ENCODE measurements at places on chromosomes 7 and 10.

DNA sequence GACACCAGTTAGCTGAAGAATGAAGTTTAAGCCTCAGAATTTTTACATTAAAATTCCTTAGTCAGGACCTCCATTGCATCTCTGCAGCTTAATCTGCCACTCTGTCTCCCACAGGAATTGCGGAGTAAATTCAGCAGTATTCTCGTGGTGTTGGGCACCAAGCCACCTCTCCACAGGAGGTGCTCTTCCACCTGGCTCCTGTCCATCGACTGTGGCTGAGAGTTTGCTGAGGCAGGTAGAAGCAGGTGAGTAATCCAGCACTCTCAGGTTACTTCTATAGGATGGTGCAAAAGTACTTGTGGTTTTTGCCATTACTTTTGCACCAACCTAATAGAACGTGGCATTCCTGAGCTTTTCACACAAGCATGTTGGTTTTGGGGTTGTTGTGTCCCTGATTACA, 134.1 kb downstream of the GFRA1 start:
- H3K27me3 ChIP-seq, result no peaks in the 10 kb centered on the region
- no peaks in the 10 kb centered on the region for H3K4me1 ChIP-seq
- no peak overlapping the region for H3K27ac ChIP-seq
- DNase-seq, result no peak

- H3K36me3 ChIP-seq, result no peaks in the 10 kb centered on the region
- H3K4me1 ChIP-seq, result peaks cover 21% of the 10 kb centered on the region
- no peak overlapping the region for H3K4me3 ChIP-seq
- no peak overlapping the region for H3K27ac ChIP-seq
- DNase-seq, result no peak
- no peaks in the 10 kb centered on the region for H3K27me3 ChIP-seq
These were observed 211.7 kb upstream of the GNAI1 start for GRCh38 chr7:79922894-79923293.

DNA sequence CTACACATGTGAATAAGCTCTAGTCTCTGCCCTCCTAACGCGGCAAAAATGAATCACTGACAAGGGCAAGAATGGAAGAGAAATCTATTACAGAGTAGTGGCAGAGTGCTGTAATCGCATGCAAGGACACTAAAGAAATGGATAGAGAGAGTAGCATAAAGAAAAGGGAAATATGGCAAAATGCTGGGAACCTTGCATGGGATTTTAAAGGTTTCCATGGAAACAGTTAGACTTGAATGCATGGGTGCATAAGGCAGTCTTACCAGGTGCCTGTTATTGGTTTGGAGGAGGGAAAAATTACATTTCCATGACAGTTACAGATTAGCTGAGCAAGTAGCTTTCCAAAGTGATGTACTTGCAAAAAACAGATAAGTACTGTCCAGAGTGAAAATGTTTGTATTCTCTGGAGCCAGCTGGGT, 233.4 kb downstream of the PTN start:
- H3K36me3 ChIP-seq, result no peaks in the 10 kb centered on the region
- H3K27ac ChIP-seq, result no peak overlapping the region
- H3K27me3 ChIP-seq, result no peaks in the 10 kb centered on the region
- no peaks in the 10 kb centered on the region for H3K4me1 ChIP-seq
- DNase-seq, result peak; percentile 24

DNA sequence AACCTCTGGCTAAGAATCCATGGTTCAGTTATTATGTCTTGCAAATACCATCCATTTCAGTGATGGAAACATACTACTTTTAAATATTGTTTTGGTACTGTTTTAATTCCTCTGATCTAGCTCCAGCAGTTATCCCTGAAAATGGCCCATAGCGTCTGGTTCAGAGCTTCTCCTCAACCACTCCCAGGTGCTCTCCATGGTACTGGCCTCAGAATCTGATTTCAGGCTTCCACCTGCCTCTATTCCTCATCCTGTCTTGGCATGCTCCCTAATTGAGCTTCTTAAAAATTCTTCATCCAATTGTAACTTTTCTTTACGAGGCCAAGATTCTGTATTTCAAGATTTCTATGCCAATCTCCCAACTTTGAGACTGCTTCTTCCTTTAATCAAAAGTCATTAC, 236.3 kb downstream of the HTR7 start:
- no peaks in the 10 kb centered on the region for H3K4me1 ChIP-seq
- no peak overlapping the region for H3K4me3 ChIP-seq
- peak; percentile 32 for DNase-seq
- H3K27me3 ChIP-seq, result no peaks in the 10 kb centered on the region

- no peak overlapping the region for H3K27ac ChIP-seq
- no peak overlapping the region for H3K4me3 ChIP-seq
- peaks cover 91% of the 10 kb centered on the region for H3K27me3 ChIP-seq
- DNase-seq, result no peak
These were observed 7.2 kb upstream of the SP8 start for GRCh38 chr7:20793694-20794394.

DNA sequence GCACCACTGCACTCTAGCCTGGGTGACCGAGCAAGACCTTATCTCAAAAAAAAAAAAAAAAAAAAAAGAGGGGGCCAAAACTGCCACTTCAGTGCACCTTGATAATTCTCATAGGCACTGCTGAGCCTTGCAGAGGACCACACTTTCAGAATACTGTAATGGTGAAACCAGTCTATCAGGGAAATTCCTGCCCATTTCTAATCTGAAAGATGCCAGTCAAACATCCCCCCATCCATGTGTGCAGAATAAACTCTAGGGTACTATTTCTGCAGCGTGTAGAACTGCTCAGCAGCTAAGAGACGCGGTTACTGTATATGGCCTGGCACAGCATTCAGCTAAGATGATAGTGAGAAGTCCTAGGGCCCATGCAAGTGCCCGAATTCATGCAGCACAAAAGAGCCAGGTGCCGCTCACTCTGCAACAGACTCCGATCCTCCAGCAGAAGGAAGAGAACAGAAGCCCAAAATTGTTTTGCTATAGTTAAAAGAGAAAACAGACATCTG, 286.8 kb upstream of the KLF14 start:
- no peaks in the 10 kb centered on the region for H3K36me3 ChIP-seq
- H3K27me3 ChIP-seq, result no peaks in the 10 kb centered on the region
- no peak overlapping the region for H3K4me3 ChIP-seq
- no peak overlapping the region for H3K27ac ChIP-seq

GRCh38 chr7:120160166-120160565, 112.8 kb upstream of the KCND2 start:
- H3K27ac ChIP-seq, result no peak overlapping the region
- no peaks in the 10 kb centered on the region for H3K27me3 ChIP-seq
- no peaks in the 10 kb centered on the region for H3K36me3 ChIP-seq
- no peak overlapping the region for H3K4me3 ChIP-seq

- no peak for DNase-seq
- H3K4me1 ChIP-seq, result peaks cover 8% of the 10 kb centered on the region
- peaks cover 71% of the 10 kb centered on the region for H3K36me3 ChIP-seq
- no peaks in the 10 kb centered on the region for H3K27me3 ChIP-seq
- H3K27ac ChIP-seq, result no peak overlapping the region
These were observed 30.0 kb downstream of the STK17A start for GRCh38 chr7:43612599-43613589.

DNA sequence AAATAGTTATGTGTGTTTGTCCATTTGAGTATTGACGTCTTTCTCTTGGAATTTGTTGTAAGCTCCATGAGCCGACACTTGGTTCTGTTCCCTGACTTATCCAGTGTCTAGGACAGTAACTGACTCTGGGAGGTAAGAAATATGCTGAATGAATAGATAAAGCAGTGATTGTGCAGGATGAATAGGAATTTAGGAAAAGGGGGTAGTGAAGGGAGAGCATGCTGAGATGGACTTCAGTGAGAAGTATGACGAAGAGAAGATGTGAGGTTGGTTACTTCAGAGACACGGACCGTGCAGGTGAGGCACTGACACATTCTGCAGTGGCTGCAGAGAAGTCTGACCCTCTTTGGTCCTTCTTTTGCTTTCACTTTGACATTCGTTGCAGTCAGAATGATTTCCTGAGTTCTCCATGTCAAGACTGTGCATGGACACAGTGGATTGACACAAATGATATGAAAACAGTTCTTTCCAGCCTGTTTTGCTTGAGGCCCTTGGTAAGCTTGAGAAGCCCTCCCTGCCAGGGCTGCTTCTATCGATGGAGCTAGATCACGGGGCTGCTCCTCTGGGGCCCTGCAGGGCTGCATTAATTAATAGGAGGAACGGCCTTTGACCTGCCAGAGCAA, 261.5 kb upstream of the SORCS1 start:
- H3K4me1 ChIP-seq, result no peaks in the 10 kb centered on the region
- DNase-seq, result no peak
- no peaks in the 10 kb centered on the region for H3K27me3 ChIP-seq
- H3K27ac ChIP-seq, result no peak overlapping the region

DNA sequence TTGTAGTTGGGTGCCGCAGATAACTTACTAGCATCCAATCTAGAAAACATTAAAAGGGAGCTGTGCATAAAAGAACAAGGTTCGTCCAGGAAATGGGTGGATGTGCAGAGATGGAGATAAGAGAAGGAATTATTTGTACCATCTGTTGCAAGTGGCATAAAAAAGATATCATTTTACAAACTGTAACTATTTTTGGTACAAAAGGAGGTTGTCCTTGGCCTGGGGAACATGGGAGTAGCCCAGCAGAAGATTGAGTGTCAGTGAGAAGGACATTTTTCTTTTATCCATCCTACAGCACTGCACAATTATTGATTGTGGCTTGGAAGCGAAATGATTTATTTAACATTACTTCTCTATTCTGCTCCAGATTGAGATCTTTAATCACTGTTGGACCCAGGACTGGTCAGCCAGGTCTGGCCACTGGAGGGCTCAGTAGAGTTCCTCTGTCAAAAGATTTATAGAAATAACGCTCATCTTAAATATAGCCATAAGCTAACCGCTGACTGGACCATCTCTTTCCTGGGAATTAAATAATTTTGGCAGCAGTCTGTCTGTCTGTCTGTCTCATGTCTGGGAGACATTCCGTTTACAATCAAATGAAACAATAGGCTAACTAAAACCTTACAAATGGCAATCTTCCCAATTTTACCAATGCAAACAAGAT, 254.1 kb downstream of the KIAA1217 start:
- no peaks in the 10 kb centered on the region for H3K27me3 ChIP-seq
- H3K27ac ChIP-seq, result peak overlapping the region; percentile 99
- H3K4me3 ChIP-seq, result peak overlapping the region; percentile 50
- H3K4me1 ChIP-seq, result peaks cover 46% of the 10 kb centered on the region

DNA sequence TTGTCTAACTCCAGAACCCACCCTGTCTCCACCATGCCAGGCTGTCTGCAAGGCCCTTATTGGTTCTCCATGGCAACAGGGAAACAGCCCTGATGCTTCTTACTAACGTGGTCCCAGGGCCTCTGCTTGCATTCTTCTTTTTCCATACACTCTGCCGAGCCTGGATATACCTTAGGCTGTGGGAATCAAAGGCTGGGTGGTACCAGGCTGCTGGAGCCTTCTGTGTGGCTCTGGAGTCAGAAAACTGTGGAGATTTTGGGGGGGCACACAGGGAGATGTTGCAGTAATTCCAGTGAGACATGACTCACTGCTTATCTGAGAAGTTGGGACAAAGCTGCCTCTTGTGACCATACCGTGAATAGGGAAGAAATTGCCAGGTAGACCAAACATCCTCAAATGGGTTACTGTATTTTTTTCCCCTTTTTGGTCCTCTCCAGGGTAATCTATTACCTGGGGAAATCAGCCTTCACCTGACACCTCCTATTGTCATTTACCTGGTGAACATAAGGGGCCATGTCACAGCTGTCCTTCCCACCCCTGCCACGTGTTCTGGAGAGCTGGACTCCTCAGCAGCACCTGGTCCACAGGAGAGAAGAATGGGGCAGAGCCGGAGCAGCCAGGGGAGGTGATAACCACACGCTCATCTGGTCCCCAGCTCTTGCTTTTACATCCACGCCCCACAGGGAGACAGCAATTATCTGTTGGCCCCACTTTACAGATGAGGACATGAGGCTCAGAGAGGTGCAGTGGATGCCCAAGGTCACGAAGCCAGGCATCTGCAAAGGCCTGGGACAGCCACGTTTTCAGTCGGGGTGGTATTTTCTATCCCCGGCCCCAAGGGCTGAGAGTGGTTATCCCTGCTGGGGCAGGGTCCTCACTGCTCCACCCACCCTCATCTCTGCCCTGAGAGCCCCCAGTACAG, 4.6 kb downstream of the CHST3 start:
- peak; percentile 52 for DNase-seq
- peak overlapping the region; percentile 14 for H3K4me3 ChIP-seq
- H3K27ac ChIP-seq, result peak overlapping the region; percentile 69
- no peaks in the 10 kb centered on the region for H3K27me3 ChIP-seq
- H3K4me1 ChIP-seq, result peaks cover 88% of the 10 kb centered on the region
- no peaks in the 10 kb centered on the region for H3K36me3 ChIP-seq

- DNase-seq, result no peak
- no peaks in the 10 kb centered on the region for H3K27me3 ChIP-seq
- H3K4me1 ChIP-seq, result no peaks in the 10 kb centered on the region
- H3K36me3 ChIP-seq, result no peaks in the 10 kb centered on the region
- no peak overlapping the region for H3K27ac ChIP-seq
These were observed 6.4 kb upstream of the PON2 start for GRCh38 chr7:95441042-95441823.

DNA sequence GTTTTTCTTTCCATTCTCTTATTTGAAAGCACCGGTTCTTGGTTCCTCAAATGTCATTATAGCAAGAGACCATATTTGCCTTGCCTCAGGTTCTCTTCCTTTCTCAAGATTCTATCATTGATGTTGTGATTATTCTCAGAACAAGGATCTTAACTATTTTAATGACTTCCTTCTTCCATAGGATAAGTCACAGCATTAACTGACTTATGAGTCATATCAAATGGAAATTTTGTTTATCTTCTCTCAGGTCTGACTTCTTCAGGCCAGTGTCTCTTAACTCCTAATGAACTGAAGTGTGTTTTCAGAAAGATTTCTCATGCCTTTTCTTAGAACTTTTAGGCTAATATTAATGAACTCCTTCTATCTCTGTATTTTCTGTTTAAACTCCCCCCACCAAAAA, 794.6 kb upstream of the LRRN3 start:
- peak; percentile 19 for DNase-seq
- no peak overlapping the region for H3K27ac ChIP-seq
- no peaks in the 10 kb centered on the region for H3K4me1 ChIP-seq
- no peaks in the 10 kb centered on the region for H3K27me3 ChIP-seq
- H3K36me3 ChIP-seq, result no peaks in the 10 kb centered on the region

DNA sequence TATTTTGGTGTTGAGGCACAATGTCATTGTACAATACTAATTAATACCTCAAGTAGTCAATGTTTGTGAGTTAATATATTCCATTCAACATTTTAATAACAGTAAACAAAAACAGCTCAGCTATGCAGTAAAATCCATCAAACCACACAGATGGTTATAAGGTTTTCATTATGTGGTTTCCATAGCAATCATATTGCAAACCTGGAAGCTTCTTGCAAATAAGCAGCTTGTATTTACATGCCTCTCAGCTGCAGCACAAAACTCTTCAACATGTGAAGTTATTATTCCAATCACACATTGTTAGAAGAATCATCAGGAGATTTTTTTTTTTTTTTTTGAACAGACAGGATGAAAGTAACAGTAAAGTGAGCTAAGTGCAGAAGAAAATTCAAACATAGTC, 170.2 kb downstream of the SKAP2 start:
- H3K27me3 ChIP-seq, result no peaks in the 10 kb centered on the region
- peaks cover 15% of the 10 kb centered on the region for H3K4me1 ChIP-seq
- no peak overlapping the region for H3K4me3 ChIP-seq
- no peak for DNase-seq

GRCh38 chr7:79175374-79175773, 278.1 kb downstream of the MAGI2 start:
- no peak overlapping the region for H3K27ac ChIP-seq
- no peak for DNase-seq
- H3K4me3 ChIP-seq, result no peak overlapping the region

- H3K36me3 ChIP-seq, result no peaks in the 10 kb centered on the region
- H3K27ac ChIP-seq, result no peak overlapping the region
- no peaks in the 10 kb centered on the region for H3K4me1 ChIP-seq
- H3K4me3 ChIP-seq, result no peak overlapping the region
- no peak for DNase-seq
- H3K27me3 ChIP-seq, result no peaks in the 10 kb centered on the region
These were observed 198.1 kb upstream of the LYZL2 start for GRCh38 chr10:30827531-30828120.
